ENCODE measurements at places on chromosomes 1 and 21.

DNA sequence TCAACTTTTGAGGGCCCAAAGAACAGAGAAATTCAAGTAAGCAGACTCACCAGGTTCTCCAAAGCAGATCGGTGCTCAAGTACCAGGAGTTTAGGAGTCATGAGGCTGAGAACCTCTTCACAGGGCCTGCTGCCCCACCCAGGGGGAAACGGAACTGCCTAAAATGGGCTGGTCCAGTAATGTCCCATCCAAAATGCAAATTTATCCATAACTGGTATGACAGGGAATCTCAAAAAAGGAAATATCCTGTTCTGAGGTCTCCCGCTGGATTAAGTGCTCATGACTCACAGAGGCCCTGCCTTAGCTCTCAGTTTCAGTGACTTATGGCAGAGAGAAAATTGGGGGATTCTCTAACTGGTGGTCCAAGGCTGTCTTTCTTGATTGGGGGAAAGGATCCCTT, 9.3 kb downstream of the SPRR2G start:
- H3K4me1 ChIP-seq, result no peaks in the 10 kb centered on the region
- no peak overlapping the region for H3K27ac ChIP-seq
- peaks cover 2% of the 10 kb centered on the region for H3K27me3 ChIP-seq
- no peak for DNase-seq
- no peaks in the 10 kb centered on the region for H3K36me3 ChIP-seq

DNA sequence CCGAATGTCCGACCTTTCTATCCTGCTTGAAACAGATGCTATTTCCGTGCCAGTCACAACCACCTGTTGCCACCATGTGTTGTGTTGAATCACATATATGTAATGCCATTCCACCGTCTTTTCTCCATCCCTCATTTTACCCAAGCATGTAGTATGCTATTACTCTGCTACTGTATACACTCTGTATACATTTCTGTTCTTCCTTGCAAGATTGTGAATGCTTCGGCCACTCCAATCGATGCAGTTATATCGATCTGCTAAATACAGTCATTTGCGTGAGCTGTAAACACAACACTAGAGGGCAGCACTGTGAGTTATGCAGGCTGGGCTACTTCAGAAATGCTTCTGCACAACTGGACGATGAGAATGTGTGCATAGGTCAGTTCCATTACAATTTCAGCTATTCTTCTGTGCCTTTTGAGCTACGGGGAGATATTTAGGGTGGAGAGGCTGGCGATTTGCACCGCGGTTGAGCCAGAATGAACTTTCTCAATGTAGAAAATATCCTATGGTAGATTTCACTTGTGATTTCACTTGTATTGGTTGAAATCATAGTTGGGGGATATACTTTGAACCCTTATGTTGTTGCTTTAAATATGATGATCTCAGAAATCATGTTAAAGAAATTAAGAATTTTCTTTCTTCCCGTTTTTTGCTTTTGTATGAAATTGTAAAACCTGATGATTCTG, 289.8 kb downstream of the NTNG1 start:
- DNase-seq, result no peak
- H3K4me1 ChIP-seq, result no peaks in the 10 kb centered on the region
- no peak overlapping the region for H3K27ac ChIP-seq
- H3K27me3 ChIP-seq, result no peaks in the 10 kb centered on the region

DNA sequence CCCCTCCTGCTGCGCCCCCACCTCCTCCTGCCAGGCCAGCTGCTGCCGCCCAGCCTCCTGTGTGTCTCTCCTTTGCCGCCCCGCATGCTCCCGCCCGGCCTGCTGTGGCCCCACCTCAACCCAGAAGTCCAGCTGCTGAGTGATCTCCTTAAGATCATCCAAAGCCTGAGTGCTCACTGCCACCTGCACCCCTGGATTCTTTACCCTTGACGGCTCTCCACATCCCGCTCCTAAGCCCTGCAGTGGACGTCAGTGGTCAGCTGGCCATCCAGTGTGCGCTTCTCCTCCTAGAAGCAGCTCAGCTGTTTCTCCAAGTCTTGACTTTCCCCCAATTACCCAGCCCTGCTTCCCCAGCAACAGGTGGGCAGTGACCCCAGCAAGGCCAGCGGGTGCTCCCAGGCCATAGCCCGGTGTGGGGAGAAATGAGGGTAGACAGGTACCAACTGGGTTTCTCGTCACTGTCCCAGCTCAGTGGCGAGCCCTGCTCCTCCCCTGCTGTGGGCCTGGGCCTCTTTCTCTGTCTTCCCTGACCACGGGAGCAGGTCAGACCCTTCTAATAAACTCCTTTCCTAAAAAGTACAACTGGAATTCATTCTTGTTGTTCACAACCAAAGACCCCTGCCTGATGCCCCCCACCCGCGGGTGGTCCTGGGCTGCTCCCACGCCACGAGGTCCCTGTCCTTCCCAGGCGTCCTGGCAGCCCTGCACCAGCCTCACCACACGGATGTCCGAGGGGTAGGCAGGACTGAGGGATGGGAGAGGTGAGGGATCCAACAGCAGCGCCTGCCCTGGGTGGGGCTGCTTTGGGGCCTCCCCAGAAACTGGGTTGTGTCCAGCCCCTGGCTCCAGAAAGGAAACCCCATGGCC, 1.4 kb downstream of the KRTAP10-7 start:
- no peak for DNase-seq
- no peaks in the 10 kb centered on the region for H3K27me3 ChIP-seq
- no peak overlapping the region for H3K4me3 ChIP-seq
- no peak overlapping the region for H3K27ac ChIP-seq
- H3K4me1 ChIP-seq, result no peaks in the 10 kb centered on the region
- no peaks in the 10 kb centered on the region for H3K36me3 ChIP-seq

- no peaks in the 10 kb centered on the region for H3K27me3 ChIP-seq
- no peak for DNase-seq
- no peak overlapping the region for H3K4me3 ChIP-seq
Observed at GRCh38 chr1:20385630-20386029, 95.0 kb downstream of the VWA5B1 start.

DNA sequence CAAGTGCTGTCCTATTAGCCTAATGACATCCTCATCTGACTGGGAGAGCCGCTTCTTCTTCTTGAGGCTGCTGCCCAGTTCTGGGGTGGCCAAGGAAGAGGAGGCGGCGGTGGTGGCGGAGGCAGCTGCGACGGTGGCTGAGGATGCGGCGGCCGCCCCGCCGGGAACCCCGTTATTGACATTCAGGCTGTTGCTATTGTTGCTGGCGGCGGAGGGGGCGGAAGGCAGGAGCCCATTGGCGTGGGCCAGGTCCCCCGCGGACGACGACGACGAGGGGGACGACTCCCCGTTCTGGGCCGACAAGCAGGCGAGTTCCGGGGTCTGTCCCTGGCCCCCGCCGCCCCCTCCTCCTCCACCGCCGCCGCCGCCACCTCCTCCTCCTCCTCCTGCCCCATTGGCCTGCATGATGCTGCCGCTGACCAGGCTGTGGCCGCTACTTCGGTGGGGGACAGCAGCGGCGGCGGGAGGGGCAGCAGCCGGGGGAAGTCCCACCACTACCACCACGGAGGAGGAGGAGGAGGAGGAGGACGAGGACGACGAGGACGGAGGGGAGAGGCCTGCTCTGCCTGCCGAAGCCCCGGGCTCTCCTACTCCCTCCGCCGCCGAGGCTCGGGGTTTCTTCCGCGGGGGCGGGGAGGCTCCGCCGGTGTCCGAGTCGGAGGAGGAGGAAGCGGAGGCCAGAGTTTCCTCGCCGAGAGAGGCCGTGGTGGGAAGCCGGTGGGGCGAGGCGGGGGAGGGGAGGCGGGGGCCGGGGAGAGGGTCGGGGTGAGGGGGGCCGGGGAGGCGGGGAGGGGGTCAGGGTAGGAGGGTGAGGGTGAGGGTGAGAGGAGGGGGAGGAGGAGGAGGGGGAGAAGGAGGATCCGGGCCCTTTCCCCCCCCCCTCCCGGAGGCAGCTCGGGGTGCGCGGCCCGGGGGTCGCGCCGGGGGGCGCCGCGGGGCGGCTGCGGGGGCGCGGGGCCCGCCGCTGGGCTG, 610 bp downstream of the WDR26 start:
- H3K4me1 ChIP-seq, result peaks cover 56% of the 10 kb centered on the region
- H3K27me3 ChIP-seq, result no peaks in the 10 kb centered on the region
- H3K27ac ChIP-seq, result peak overlapping the region; percentile 84
- peaks cover 3% of the 10 kb centered on the region for H3K36me3 ChIP-seq

DNA sequence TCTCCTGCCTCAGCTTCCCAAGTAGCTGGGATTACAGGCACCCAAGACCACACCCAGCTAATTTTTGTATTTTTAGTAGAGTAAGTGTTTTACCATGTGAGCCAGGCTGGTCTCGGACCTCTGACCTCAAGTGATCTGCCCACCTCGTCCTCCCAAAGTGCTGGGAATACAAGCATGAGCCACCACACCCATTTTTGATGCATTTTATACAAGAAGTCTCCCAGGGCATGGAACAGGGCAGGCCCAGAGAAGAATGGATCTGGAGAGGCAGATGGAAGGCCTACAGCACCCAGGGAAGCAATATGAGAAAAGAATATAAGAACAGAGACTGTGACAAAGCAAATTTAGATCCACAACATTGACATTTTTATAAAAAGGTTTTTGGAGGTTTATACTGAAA, 18.8 kb upstream of the IFNAR1 start:
- no peaks in the 10 kb centered on the region for H3K36me3 ChIP-seq
- no peak overlapping the region for H3K4me3 ChIP-seq
- no peaks in the 10 kb centered on the region for H3K27me3 ChIP-seq

GRCh38 chr21:25559746-25560145, 47.5 kb downstream of the MRPL39 start:
- no peaks in the 10 kb centered on the region for H3K27me3 ChIP-seq
- H3K4me3 ChIP-seq, result no peak overlapping the region
- no peak overlapping the region for H3K27ac ChIP-seq

DNA sequence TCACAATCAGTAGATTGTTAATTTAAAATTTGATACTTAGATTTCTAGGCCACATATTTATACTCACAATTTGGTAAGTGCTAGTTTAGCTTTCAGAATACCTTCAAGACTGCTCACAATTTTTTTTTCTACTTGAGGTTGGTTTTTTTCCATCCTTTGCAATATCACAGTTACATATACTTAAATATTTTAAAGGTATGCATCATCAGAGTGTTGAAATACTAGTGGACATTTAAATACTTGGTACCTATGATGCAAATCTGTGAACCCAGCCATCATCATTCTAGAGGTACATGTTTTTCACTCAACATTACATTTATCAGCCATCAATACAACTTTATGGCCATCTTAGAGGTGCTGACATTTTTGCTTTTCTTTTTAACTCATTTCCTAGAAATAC, 6.2 kb upstream of the LRRC40 start:
- DNase-seq, result no peak
- H3K36me3 ChIP-seq, result no peaks in the 10 kb centered on the region
- H3K27me3 ChIP-seq, result no peaks in the 10 kb centered on the region

GRCh38 chr1:214282630-214283242, 1.8 kb downstream of the SMYD2 start:
- DNase-seq, result no peak
- peaks cover 25% of the 10 kb centered on the region for H3K4me1 ChIP-seq
- H3K4me3 ChIP-seq, result peak overlapping the region; percentile 95
- H3K36me3 ChIP-seq, result no peaks in the 10 kb centered on the region

- no peaks in the 10 kb centered on the region for H3K36me3 ChIP-seq
- H3K27me3 ChIP-seq, result no peaks in the 10 kb centered on the region
- no peak for DNase-seq
- H3K27ac ChIP-seq, result no peak overlapping the region
- H3K4me1 ChIP-seq, result no peaks in the 10 kb centered on the region
- H3K4me3 ChIP-seq, result no peak overlapping the region
Observed at GRCh38 chr1:208652296-208653160, 408.3 kb upstream of the PLXNA2 start.

GRCh38 chr1:22509815-22510214, 53.5 kb upstream of the EPHA8 start:
- no peaks in the 10 kb centered on the region for H3K4me1 ChIP-seq
- no peak overlapping the region for H3K4me3 ChIP-seq

DNA sequence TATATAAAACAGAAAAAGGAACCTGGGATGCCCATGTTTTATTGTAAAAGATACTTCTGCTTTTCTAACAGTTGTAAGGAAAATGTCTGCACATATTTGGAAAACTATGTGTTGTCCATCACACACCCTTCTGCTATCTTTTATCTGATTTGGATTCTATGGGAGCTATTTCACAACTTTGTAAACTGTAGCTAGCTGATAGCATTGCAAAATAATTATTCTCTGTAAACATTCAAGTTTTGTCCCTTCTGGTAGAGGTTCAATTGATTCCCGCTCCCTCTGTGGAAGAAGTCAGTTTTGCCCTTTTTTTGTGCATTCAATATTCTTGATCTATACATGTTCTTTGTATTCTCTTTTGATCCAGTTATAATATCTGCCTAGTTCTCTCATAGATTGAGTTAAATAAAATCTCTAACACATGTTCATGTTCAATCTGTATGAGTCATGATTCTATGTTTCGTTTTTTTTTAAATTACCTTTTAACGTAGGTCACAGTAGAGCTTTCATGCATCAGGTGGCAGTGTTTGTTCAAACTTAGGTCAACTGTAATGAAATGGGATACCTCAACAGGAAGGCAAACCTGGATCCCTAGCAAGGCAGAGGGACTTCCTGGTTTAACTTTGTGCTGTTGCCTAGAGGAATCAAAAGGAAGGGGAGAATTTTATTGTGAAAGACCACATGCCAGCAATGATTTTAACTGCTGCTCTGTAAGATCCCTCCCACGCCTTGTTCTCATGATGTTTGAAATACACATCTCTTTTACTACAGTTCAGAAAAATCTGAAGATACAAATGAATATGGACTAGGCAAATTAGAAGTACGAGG, 26.0 kb upstream of the BCL9 start:
- H3K4me3 ChIP-seq, result no peak overlapping the region
- H3K27me3 ChIP-seq, result no peaks in the 10 kb centered on the region
- H3K4me1 ChIP-seq, result no peaks in the 10 kb centered on the region
- H3K27ac ChIP-seq, result no peak overlapping the region
- DNase-seq, result no peak

GRCh38 chr21:28543975-28544374, 448.7 kb downstream of the LTN1 start:
- no peak overlapping the region for H3K4me3 ChIP-seq
- no peak for DNase-seq
- H3K27me3 ChIP-seq, result no peaks in the 10 kb centered on the region

GRCh38 chr1:86829321-86829720, 84.6 kb downstream of the SELENOF start:
- H3K4me1 ChIP-seq, result no peaks in the 10 kb centered on the region
- no peaks in the 10 kb centered on the region for H3K27me3 ChIP-seq
- H3K36me3 ChIP-seq, result no peaks in the 10 kb centered on the region
